Activated T-helper 17 cell treated with anti-CD3 and anti-CD28 coated beads, Interleukin-2, amount 50 U/mL, for 72 hours (primary cell): ENCODE measurements at places on chromosomes 16 and 17. TPM values are rescaled to one million over a fixed set of nuclear protein-coding genes. Genes with fewer than 3 reads are reported as not detected.

The LGALS9B gene
- total RNA-seq: not detected

The TMEM238L gene
- not detected for total RNA-seq

GRCh38 chr17:10127819-10128425 lies 70.5 kb downstream of the GAS7 start:
- ATAC-seq: no peak

GRCh38 chr17:18116078-18116477 lies 7.5 kb downstream of the MYO15A start:
- ATAC-seq: no peak

The FBXW10 gene
- total RNA-seq: not detected

GRCh38 chr16:80710918-80711317 lies 93.5 kb downstream of the CDYL2 start:
- ATAC-seq: no peak

- ATAC-seq: no peak
These were observed at the start of gene SPEM1 for GRCh38 chr17:7419819-7420610. TSS of gene SPEM1 (plus strand) at chr17:7420324. CDS start at chr17:7420385, 61 bp downstream.

- ATAC-seq: no peak
These were observed 12.8 kb downstream of the ADORA2B start for GRCh38 chr17:15957608-15958307.

- ATAC-seq: no peak
These were observed 5.5 kb downstream of the CBFA2T3 start for GRCh38 chr16:88971371-88972097.

The MYH13 gene
- total RNA-seq: not detected

The TBC1D3C gene
- not detected for total RNA-seq

DNA sequence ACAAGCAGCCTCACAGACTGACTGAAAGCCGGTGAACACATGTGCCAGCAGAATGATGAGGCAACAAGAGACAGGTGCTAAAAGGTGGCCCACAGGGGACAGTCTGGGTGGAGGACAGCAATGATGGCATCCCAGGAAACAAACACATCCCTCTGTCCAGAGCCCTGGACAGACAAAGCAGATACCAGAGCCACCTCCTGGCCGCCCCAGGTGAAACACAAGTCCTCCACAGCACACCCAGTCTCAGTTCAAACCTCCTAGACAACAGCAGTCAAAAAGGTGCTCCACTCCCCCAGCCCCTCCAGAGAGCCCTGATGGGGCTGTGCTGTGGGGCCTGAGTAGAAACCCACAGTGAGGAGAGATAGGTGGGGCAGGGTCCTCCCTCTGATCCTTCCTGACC lies 20.3 kb upstream of the CDH5 start:
- no peak for ATAC-seq

The EFNB3 gene
- total RNA-seq: not detected
